ENCODE measurements at places on chromosomes 7 and 10.

DNA sequence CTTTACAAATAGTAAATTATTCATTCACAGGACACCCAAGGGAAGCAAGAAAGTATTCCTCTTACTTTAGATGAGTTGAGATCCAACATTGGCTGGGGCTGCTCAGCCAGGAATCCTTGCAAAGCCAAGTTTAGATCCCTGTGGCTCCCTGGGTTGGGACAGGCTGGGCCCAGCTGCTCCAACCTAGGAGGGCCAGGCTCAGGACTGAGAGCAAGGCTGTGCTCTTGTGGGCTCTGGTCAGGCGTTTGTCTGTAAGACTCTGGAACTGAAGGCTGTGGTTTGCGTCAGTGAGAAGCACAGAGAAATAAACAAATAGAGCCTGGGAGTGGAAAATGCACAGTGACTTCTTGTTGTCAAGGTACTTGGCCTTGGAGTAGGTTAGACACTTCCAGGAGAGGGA, 53.2 kb upstream of the TMEM273 start:
- no peak for DNase-seq

DNA sequence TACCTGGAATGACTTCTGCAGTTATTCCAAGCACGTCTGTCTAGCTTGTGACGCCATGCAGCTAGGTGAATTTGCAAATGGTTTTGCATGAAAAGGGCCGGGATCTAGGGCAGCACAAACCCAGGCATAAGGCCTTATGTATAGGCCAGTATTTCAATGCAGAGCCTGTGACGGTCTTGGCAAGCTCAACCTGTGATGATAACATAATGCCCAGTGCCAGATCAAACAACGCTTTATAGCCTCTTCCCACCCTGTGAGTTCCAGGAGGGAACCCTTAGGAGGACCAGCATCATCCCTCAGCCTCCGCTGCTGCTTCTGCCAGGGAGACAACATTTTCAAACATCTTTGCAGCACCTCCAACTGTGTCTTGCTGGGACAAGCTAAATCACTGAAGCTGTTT, 390.7 kb downstream of the INHBA start:
- DNase-seq = no peak

- DNase-seq = no peak
Measured at GRCh38 chr10:87734987-87735827, 75.5 kb downstream of the PAPSS2 start.

- no peak for DNase-seq
Measured at GRCh38 chr10:120181154-120181553, 275.9 kb upstream of the PLPP4 start.

GRCh38 chr10:75096749-75097148, 14.7 kb upstream of the SAMD8 start:
- DNase-seq = no peak

DNA sequence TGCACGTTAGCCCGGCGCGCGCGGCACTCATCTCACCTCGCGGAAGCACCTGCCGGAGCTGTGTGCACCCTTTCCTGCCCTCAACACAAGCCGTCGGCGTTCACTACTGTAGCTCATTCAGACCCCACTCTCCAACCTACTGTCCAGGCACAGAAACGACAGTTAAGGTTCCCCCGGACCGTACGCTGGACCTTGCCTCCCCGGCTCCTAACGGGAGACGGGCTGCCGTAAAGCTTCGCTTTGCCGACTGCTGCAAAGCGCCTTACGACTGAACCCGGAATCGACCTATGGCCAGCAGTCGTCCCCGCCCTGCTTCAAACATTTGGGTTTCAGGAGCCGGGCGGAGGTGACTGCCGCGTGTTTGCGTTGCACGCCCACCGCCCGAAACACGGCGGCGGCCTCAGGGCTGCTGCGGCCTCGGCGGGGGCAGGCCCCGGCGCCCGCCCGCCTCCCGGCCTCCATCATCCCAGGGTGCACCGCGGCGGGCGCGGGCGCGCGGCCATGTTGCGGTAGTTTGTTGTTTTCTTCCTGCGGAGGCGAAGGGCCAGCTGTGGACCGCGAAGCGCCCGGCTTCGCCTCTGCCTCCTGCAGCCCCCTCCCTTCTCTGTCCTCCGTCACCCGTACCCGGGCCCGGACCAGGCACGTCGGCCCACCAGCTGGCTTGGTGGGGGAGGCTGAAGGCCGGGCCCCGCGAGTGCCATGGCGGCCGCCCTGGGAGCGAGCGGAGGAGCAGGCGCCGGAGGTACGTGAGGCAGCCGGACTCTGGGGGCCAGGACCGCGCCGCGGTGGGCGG, at the start of gene RBM33:
Gene RBM33 (plus strand): TSS at position 484 of the 793 bp plus-strand sequence. CDS start 216 bp downstream, at position 700.
- DNase-seq = peak; percentile 86

DNA sequence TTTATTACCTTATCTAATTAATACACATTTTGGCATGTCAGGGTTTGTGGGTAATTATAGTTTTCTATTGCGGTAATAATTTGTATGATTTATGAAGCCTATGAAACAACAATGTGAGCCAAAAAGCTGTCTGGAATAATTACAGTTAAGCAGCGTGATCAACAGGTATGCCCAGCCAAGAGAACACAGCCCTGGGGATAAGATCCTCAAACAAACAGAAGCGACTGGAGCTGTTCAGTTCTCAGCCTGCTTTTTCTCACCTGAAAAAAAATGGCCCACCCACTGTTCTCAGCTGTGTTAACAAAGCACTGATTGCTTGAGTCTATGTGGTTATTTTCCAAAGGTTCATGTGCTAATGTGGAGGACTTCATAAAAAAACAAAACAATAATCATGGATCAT, 855.8 kb downstream of the GATA3 start:
- no peak for DNase-seq

DNA sequence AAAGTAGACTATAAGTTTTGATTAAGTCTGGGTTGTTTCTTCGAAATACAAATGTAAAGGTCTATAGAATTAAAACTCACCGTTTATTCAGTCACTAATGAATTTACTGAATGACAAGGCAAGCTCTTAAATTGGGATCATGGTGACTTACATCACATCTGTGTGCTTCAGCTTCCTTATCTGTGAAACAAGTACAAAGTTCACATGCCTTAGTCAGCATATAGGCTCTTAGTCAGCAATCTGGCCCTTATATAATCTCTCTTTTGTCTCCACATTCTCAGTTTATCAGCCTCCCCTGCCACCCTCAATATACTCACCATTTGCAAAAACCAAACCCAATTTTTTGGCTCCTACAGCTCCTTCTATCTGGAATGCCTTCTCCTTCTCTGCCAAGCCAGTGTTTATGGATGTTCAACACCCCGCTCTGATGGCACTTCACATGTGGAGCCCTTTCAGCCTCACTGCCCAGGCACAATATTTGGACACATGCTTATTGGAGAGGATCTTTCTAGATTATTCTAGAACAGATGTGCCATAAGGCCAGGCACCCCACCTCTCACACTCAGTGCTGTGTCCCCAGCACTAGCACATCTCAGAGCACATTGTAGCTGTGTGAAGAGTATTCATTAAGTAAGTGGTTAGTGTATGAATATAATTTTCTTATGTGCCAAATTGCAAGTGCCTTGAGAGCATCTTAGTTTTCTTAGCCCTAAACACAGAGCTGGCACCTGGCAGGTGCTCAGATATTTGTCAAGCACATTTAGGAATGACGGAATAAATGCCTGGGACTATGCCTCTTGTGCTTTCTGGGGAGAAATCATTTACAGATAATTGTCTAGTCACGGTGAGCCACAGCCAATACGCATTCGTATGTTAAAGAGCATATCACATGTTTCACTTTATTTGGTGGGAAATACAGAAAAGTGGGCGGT, 9.8 kb upstream of the LAMB1 start:
- DNase-seq = no peak

- no peak for DNase-seq
Measured at GRCh38 chr10:100715445-100716385, 29.7 kb upstream of the PAX2 start.

DNA sequence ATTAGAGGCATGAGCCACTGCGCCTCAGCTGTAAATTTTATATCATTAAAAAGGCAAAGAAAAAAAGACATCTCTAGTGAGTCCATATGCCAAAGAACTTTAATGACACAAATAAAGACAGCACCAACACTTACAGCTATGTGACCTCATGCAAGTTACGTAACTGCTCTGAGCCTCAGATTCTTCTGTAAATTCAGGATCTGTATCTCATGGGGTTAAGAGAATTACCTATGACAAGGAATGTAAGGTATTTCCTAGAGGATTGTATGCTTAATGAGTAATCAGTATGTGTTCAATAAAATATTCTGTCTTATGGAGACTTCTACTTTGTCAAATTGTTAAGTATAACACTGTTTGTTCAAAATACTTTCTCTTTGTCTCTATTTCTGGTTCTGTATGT, 274.0 kb upstream of the GLI3 start:
- no peak for DNase-seq

Measured in activated B cell treated with CpG ODN at 0.5 μM for 24 hours (primary cell).